ENCODE measurements at places on chromosomes 13 and 19.
A peak's percentile ranks its signal among the peaks of the same experiment; 100 is the strongest.

DNA sequence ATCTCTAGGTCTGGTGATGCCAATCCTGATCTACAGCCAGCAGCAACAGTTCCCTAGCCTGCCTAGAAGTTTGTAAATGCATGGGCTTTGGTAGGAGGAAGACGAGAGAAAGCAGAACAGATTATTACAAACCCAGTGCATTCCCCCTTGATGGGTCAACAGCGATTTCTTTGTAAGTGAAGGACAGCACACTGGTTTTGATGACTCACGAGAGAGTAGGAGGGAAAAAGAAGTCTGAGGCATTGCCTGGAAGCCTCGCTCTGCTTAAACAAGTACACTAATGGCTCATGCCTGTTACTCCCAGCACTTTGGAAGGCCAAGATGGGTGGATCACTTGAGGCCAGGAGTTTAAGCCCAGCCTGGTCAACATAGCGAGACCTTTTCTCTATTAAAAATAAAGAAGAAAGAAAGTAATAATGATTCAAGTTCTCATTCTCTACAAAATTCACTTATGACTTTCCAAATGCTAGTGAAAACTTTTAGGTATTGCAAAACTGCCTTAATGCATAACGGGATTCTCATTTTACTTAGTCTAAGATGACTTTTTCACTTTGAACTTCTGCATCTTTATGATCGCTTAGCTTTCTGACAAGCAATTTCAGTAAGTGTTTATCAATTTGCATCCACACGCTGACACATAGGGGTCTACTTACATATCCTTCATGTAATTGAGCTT, 47.7 kb upstream of the USPL1 start:
- DNase-seq, result peak; percentile 43

DNA sequence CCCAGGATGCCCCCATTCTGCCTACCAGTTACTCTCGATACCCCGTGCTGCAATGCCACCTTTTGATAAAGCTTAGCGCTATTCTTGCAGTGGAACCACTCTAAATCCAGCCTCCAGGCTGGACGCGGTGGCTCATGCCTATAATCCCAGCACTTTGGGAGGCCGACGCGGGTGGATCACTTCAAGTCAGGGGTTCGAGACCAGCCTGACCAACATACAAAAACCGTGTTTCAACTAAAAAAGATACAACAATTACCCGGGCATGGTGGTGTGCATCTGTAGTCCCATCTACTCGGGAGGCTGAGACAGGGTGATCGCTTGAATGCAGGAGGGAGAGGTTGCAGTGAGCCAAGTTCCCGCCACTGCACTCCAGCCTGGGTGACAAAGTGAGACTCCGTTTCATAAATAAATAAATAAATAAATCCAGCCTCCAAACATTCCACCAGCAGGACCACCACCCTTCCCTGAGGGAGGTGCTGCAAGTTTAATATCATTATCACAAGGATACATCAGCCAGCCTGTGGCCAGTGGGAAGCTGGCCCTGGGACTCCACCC, 27.7 kb downstream of the CYP2B6 start:
- DNase-seq, result no peak

GRCh38 chr13:67506407-67506806, 276.3 kb upstream of the PCDH9 start:
- no peak for DNase-seq

- no peak for DNase-seq
These were observed 58.9 kb downstream of the RXFP2 start for GRCh38 chr13:31798189-31798588.

DNA sequence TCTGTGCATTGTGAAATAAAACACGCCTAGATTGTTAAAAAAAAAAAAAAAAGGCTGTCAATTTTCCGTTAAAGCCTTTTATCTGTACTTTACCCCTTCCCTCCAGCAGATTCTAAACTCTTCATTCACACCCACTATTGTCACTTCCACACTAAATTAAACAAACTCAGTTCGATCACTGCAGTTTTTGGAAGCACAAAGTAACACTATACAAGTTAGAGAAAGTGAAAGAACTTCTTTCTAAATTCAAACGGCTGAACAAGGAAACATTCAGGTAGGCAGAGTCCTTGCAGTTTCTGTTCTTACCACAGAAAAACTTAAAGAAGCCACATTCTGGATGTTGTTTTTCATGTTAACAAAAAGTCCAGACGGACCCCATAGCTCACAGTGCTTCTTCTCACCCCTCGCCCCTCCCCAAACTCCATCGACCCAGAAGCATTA, 27.5 kb upstream of the UBE2L5 start:
- DNase-seq, result no peak

DNA sequence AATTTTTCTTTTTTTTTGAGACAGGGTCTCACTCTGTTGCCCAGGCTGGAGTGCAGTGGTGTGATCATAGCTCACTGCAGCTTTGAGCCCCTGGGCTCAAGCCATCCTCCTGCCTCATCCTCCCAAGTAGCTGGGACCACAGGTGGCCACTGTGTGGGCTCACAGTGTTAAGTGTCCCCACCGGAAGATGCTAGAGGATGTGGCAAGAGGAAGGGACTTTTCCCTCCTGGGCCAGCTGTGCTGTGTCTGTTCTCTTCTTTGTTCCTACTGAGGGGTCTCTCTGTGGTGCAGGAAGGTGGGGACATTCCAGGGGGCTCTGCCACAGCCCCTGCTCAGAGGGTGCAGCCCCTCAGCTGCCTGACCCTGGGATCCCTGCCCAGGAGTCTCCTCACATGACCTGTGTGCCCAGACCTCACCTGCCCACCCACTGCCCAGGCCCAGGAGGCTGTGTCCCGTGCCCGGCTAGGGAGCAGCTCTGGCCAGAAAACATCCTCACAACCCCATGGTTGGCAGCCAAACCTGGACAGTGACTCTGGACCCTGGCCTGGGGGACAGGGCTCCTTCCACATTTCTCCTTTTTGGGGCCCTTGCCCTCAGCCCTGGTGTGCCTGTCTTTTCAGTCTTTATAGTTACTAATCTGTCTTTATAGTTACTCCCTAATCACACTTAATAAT, 14.4 kb upstream of the ANKRD10 start:
- no peak for DNase-seq

DNA sequence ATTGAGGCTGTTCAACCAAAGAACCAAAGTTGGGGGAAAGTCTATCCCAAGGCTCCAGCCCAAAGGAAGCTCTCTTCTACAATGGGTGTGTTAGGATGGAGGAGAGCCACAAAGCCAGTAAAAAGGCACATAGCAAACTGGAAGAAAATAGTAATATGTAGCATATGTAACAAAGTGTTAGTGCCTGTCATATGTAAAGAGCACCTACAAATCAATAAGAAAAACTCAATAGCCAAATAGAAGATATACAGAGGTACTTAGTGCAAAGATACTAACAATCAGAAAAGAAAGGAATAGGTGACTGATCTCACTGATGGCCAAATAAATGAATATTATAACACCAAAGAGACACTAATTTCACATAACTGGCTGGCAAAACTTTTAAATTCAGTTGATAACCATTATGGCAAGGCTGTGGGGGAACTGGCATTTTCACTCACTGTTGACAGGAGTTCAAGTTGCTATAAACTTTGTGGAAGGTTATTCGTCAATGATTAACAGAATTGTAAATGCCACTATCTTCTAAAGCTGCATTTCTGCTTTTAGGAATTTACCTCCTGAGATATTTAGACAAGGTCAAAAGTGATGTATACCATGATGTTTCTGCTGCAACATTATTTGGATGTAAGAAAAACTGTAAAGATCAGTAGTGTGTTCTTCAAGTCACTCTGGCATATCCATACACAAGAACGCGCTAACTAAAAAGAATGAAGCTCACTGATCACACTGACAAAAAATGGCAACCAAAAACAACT, 110.8 kb downstream of the GNG7 start:
- no peak for DNase-seq

GRCh38 chr13:41495044-41495443, 37.7 kb downstream of the RGCC start:
- DNase-seq, result no peak

DNA sequence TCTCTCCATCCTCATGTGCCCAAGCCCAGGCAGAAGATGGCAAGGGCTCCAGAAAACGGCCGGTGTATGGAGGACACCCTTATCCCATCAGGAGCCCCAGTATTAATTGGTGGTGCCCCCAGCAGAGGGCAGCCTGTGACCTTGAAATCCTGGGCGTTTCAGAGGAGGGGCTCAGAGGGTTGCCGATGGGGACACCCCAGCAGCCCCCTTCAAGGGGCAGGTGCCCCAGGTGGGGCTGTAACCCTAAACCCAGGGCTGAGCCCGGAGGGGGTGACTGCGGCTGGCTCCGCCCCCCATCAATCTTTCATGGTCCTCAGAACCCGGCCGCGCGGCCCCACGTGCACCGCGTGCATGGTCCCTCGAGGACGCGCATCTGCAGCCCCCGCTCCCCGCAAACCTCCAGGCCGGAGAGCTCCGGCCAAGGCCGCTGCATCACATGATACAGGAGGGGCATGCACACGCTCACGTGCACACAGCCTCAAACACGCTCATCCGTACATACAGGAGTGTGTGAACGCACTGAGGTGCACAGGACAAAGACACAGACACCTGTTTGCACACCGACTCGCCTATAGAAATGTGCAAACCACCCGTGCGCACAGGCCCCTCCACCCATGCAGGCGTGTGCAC, 949 bp downstream of the RAB3A start:
- peak; percentile 50 for DNase-seq

- no peak for DNase-seq
These were observed 421.9 kb upstream of the ARGLU1 start for GRCh38 chr13:106989876-106990275.

DNA sequence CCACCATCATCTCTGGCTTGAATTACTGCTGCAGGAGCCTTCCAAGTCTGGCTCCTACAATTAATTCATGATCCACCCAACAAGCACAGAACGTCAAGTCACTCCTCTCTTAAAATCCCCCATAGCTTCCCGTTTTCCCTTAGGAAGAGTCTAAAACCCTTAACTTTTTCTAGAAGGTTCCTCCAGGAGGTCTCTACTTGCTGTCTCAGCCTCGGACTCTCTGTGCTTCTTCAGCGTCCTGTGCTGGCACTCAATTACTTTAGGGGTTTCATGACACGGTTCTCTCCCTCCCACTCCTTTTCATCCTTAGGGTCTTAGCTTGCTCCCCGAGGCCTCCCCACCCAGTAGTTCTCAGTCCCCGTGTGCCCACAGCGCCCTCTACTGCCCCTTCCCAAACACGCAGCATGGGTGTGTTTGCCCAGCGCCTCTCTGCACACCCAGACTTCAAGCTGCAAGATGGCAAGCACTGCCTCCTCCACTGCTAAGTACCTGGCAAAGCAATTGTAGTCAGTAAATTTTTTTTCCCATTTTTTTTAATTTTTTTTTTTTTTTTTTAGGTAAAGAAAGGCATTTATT, 25.8 kb upstream of the MAP3K10 start:
- DNase-seq, result peak; percentile 63

DNA sequence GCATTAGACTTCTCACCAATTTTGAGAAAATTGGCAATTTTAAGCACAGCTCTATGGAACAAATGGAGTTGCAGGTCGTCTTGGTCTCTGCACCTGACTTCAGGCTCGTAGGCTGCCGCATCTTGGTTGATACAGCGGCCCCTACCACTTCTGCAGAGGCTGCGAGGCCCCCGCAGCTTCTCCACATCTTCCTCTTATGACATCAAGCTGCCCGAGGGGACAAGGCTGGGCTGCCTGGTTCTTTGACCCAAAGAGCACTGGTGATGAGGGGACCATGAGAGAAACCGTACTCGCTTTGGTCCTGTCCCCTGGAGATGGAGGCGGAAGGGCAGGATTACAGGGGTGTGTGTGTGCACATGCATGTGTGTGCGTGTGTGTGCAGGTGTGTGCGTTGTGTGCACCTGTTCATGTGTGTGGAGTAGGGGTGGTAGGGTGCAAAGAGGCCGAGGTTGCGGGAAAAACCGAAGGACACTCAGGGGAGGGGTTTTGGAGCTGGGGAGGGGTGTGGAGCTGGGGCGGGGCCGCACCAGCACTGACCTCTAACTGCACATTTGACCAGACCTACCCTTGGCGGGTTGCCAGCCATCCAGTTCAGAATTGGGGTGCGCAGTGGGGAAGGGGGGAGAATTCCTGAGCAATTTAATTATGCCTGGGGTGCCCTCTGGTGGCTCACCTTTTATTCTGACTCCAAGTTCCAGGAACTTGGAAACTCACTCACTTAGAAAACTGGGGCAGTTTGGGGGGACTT, 65.1 kb upstream of the ARHGEF7 start:
- peak; percentile 41 for DNase-seq

- no peak for DNase-seq
These were observed 54.7 kb upstream of the F7 start for GRCh38 chr13:113050734-113051431.

- no peak for DNase-seq
These were observed 7.0 kb downstream of the CRB3 start for GRCh38 chr19:6471076-6471475.

DNA sequence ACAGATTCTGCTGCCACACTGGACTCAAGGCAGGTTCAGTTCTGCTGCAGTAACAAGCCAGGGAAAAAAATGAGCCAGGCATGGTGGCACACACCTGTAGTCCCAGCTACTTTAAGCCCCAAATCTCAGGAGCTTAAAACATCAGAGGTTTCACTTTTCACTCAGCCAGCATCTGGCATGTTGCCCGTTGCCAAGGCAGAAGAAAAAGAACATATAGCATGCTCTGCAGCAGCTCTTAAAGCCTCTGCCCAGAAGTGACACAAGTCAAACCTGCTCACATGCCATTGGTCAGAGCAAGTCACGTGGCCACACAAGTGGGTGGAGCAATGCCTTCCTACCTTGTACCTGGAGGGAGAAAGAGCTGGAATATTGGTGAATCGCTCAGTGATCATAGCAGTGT, 14.7 kb upstream of the ADGRE5 start:
- DNase-seq, result peak; percentile 51

DNA sequence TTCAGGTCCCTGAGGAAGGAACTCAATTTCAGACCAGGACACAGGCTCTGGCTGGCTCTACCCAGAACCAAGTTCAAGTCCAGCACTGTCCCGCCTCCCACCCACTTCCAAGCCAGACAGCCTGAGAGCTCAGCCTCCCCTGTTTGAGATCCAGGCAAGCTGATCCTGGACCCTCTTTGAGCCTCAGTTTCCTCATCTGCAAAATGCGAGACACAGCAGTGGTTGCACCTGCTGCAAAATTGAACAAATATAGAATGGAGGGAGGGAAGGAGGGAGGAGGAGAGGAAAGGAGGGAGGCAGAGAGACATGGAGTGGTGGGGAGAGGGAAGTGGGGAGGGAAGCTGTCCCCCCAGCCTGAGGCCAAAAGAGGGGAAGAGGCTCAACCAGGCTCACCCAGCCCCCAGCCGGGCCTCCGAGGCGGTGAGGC, 751 bp downstream of the TMEM221 start:
- DNase-seq, result no peak

GRCh38 chr13:112721198-112722104, 31.6 kb downstream of the ATP11A start:
- no peak for DNase-seq

DNA sequence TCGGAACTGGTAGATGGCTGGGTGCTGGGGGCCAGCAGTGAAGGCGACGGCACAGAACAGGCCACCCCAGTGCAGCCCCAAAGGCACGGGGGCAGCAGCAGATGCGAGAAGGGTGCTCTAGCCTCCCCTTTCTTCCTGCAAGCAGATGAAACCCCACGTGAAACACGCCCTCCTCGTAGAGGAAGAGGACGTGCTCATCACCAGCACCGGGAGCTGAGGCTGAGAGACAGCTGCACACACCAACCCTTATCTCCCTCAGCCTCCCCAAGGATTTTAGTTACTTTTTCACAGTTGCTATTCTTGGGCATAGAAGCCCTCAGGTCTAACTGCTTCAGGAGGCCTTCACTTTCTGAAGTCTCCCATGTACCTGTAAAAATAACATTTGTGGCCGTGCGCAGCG, 11.9 kb downstream of the ZNF787 start:
- DNase-seq, result peak; percentile 40

Measured in Ammon's horn (tissue), 1 donor.